ENCODE measurements at places on chromosomes 4 and X. TPM values are rescaled to one million over a fixed set of nuclear protein-coding genes. Genes with fewer than 3 reads are reported as not detected.

The MORC4 gene
- total RNA-seq: 4.5 TPM

- DNase-seq: no peak
Observed at GRCh38 chr4:113674251-113674650, 87.3 kb downstream of the CAMK2D start.

The NMU gene
- total RNA-seq: 6.3 TPM

DNA sequence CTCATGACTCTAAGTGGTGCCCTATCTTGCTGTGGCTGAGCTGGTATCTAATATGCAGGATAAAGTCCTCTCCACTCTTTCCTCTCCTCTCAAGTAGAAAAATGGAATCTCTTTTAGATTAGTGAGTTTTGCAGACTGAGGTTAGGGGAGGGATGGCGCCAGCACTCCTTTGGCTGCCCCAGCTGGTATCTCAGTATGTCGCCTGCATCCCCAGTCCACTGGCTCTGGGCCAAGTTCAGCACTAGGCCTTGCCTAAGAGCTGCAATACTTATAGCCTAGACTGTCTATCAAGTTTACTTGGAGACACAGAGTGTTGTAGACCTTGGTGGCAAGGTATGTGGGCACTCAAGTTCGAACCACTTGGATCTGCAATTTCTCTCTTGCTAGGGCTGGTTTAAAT is 351.3 kb downstream of the NAP1L3 start:
- no peak for DNase-seq

GRCh38 chrX:18664947-18665346 is 7.0 kb downstream of the RS1 start:
- DNase-seq: no peak

GRCh38 chrX:27838185-27838584 is 30.4 kb downstream of the MAGEB10 start:
- DNase-seq: no peak

DNA sequence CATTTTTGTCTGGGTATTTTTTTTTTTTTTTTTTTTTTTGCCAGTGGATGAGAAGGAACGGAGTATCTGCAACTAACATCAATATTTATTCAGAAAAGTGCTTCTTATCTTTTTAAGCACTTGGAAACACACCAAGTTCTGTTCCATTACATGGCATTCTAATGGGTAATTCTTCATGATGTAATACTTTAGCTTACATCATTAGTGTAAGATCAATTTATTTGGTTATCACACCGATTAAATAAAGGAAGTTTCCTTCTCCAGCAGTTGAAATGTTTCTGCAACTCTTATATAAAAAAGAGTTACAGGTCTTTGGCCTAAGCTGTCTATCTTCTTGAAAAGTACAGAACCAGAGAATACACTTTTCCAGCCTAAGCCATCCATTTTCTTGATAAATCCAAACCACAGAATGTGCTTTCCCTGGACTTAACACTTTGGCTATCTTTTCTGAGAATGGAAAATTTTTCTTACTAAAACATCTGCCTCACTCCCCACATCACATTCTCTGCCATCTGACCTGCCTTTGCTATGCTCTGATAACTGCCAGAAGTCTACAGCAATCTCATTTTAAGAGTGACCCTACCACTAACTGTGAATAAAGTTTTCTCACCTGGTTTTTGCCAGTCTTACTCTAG is 191.9 kb upstream of the MAB21L2 start:
- DNase-seq: no peak

The PPID gene
- 14.7 TPM for total RNA-seq

- DNase-seq: no peak
Observed at GRCh38 chr4:14091966-14092365, 464.4 kb upstream of the BOD1L1 start.

- DNase-seq: no peak
Observed at GRCh38 chr4:30939684-30940083, 219.5 kb downstream of the PCDH7 start.

The CLDN22 gene
- not detected for total RNA-seq

The ADGRL3 gene
- total RNA-seq: 44.8 TPM

GRCh38 chr4:95516528-95517017 is 32.2 kb downstream of the UNC5C start:
- no peak for DNase-seq

The PNMA6A gene
- total RNA-seq: 1.3 TPM

The CSN1S1 gene
- total RNA-seq: not detected

DNA sequence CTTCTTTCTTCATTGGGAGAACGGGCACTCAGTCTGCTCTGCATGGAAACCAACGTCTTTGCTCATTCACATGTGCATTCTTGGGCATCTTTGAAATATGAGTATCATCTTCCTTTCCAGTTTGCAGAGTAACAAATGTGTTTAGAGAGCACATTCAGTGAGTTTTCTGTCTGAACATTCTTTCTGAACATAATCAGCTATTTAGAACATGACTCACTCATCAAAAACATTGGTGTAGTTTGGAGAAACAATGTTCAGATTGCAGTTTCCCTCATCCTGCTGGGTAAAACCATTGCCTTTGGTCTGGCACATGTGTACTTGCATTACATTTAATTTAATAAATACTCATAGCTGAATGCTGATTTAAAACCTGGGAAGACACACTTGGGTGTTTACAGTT is 81.5 kb upstream of the F9 start:
- no peak for DNase-seq

The GSX2 gene
- not detected for total RNA-seq

The PDS5A gene
- 57.1 TPM for total RNA-seq

GRCh38 chrX:118353081-118353850 is 7.4 kb downstream of the WDR44 start:
- no peak for DNase-seq

GRCh38 chr4:8525383-8526120 is 54.6 kb upstream of the GPR78 start:
- DNase-seq: no peak

- DNase-seq: no peak
Observed at GRCh38 chr4:106486533-106486932, 118.0 kb upstream of the GIMD1 start.

DNA sequence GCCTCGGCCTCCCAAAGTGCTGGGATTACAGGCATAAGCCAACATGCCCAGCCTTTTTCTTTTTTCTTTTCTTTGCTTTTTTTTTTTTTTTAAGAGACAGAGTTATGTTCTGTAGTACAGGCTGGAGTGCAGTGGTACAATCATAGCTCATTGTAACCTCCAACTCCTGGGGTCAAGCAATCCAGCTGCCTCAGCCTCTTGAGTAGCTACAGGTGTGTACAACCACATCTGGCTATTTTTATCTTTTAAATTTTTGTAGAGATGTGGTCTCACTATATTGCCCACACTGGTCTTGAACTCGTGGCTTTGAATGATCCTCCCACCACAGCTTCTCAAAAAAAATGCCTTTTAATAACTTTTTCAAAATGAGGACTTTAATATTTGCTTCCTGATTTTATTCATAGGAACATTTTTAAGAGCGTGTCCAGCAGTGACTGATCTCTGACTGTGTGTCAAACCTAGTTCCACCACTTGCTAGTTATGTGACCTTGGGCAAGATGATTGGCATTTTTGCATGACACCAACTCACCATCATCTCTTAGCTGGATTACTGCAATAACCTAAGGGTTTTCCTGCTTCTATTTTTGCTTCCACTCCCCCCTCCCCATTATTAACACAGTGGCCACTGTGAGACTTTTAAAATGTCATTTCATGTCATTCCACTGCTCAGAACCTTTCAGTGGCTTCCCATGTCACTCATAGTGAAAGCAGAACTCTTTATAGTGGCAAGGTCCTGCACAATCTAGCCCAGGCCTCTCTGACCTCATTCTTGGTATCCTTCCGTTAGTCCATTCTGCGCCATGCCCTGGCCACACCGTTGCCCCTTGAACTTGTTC is 4.5 kb upstream of the TNIP3 start:
- no peak for DNase-seq

GRCh38 chrX:24093746-24094145 is 39.0 kb downstream of the EIF2S3 start:
- DNase-seq: no peak
